H9 (cell line): ENCODE measurements at places on chromosomes 11 and 22.

GRCh38 chr11:33696411-33696810, 4.2 kb downstream of the C11orf91 start:
- DNase-seq: no peak
- peaks cover 5% of the 10 kb centered on the region; the same call in 1 of the 2 replicates for H3K4me1 ChIP-seq
- no peaks in the 10 kb centered on the region for H3K36me3 ChIP-seq

DNA sequence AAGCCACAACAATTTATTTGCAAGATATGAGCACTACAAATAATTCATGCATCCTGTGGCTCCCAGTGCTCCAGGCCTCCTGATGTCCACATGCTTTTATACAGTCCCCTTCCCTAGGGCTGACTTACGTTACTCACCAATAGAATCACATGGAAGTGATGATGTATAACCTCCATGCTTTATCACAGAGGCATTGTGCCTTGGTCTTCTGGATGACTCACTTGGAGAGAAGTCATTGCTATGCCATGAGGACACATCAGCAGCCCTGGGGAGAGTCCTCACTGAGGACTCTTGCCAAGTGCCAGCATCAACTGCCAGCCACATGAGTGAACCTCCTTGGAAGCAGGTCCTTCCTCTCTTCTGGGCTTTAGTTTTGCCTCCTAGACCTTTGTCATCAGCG, 22.0 kb upstream of the IGSF9B start:
- H3K4me3 ChIP-seq: no peak overlapping the region
- H3K27ac ChIP-seq: no peak overlapping the region
- no peaks in the 10 kb centered on the region for H3K27me3 ChIP-seq
- no peaks in the 10 kb centered on the region for H3K4me1 ChIP-seq
- no peaks in the 10 kb centered on the region for H3K36me3 ChIP-seq

GRCh38 chr11:1830322-1831223, 4.2 kb upstream of the SYT8 start:
- DNase-seq: no peak

- peak overlapping the region; percentile 86 for H3K4me3 ChIP-seq
- H3K27ac ChIP-seq: no peak overlapping the region
- H3K27me3 ChIP-seq: peaks cover 97% of the 10 kb centered on the region
- H3K4me1 ChIP-seq: peaks cover 4% of the 10 kb centered on the region; the same call in 1 of the 2 replicates
These were observed 7.1 kb upstream of the FLI1 start for GRCh38 chr11:128686745-128687177.

DNA sequence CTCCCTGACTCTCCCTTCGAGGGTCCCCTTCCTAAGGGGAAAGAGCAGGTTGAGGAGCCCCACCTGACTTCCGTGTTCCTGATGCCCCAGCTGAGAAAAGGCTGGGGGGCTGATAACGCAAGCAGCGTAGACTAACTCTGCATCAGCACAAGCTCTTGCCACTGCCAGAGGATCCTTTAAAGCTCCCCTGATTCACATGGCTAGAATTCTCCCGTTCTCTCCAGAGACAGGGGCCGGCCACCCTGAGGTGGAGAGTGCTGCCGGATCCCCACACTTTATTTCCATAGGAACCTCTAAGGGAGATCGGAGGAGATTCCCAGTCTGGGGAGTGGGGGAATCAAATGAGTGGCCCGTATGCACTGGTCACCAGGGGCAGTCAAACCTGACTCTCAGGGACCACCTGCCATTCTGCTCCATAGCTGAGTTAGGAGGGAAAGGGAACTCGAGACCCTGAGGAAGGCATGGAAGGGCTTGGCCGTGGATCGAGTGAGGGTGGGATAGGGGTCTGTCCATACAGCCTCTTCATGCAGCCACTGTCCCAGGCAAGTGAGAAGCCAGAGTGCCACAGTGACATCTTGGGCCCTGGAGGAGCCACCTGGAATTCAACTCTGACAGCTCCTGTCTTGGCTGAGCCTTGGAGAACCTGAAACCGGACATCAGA, 1.4 kb upstream of the VSIG10L2 start:
- no peaks in the 10 kb centered on the region for H3K27me3 ChIP-seq
- no peak overlapping the region for H3K27ac ChIP-seq
- H3K36me3 ChIP-seq: no peaks in the 10 kb centered on the region
- H3K4me3 ChIP-seq: no peak overlapping the region
- peaks cover 3% of the 10 kb centered on the region; the same call in 1 of the 2 replicates for H3K4me1 ChIP-seq
- no peak for DNase-seq

GRCh38 chr22:20578707-20579106, 71.3 kb downstream of the MED15 start:
- no peaks in the 10 kb centered on the region for H3K27me3 ChIP-seq
- no peak for DNase-seq
- no peak overlapping the region for H3K4me3 ChIP-seq
- H3K4me1 ChIP-seq: no peaks in the 10 kb centered on the region

- peaks cover 15% of the 10 kb centered on the region; the same call in 1 of the 2 replicates for H3K27me3 ChIP-seq
- DNase-seq: no peak
- no peaks in the 10 kb centered on the region for H3K4me1 ChIP-seq
- no peak overlapping the region for H3K27ac ChIP-seq
- no peaks in the 10 kb centered on the region for H3K36me3 ChIP-seq
- H3K4me3 ChIP-seq: no peak overlapping the region
These were observed 30.1 kb downstream of the GGTLC2 start for GRCh38 chr22:22674467-22674866.

GRCh38 chr11:134477486-134477885, 65.4 kb upstream of the B3GAT1 start:
- no peak overlapping the region for H3K27ac ChIP-seq
- H3K4me1 ChIP-seq: peaks cover 6% of the 10 kb centered on the region; the same call in 1 of the 2 replicates
- H3K4me3 ChIP-seq: no peak overlapping the region
- H3K36me3 ChIP-seq: no peaks in the 10 kb centered on the region
- no peaks in the 10 kb centered on the region; the same call in 1 of the 2 replicates for H3K27me3 ChIP-seq
- DNase-seq: peak; percentile 18

GRCh38 chr11:2526808-2527381, 82.1 kb downstream of the KCNQ1 start:
- H3K36me3 ChIP-seq: no peaks in the 10 kb centered on the region; the same call in 2 of the 3 replicates
- no peak overlapping the region for H3K27ac ChIP-seq
- H3K4me1 ChIP-seq: no peaks in the 10 kb centered on the region
- no peak overlapping the region for H3K4me3 ChIP-seq
- DNase-seq: peak; percentile 51
- H3K27me3 ChIP-seq: no peaks in the 10 kb centered on the region; the same call in 1 of the 2 replicates

DNA sequence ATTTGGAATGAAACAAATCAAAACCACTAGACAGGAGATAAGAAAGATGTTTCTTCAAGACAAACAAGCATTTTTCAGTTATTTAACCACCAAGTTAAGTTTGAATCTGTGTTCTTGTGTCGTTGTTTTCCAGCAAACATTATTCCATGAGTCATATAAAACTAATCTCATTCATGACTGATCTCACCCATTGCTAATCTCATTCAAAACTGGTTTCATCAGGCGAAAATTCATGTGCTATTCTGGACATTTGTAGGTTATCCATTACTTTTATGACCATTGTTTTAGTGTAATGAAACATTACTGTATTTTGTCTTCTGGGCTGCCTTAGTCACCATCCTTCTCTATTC, 221.8 kb downstream of the DDX10 start:
- no peak for DNase-seq
- H3K4me3 ChIP-seq: no peak overlapping the region
- no peaks in the 10 kb centered on the region for H3K36me3 ChIP-seq

- peak; percentile 68 for DNase-seq
- H3K27me3 ChIP-seq: no peaks in the 10 kb centered on the region
- H3K4me3 ChIP-seq: no peak overlapping the region; the same call in 1 of the 2 replicates
- H3K4me1 ChIP-seq: no peaks in the 10 kb centered on the region; the same call in 1 of the 2 replicates
These were observed 14.0 kb downstream of the NOX4 start for GRCh38 chr11:89477175-89477574.

GRCh38 chr11:117816846-117817367, 7.6 kb downstream of the FXYD2 start:
- no peaks in the 10 kb centered on the region for H3K27me3 ChIP-seq
- H3K4me1 ChIP-seq: no peaks in the 10 kb centered on the region; the same call in 1 of the 2 replicates
- H3K27ac ChIP-seq: no peak overlapping the region
- DNase-seq: no peak
- no peaks in the 10 kb centered on the region for H3K36me3 ChIP-seq

DNA sequence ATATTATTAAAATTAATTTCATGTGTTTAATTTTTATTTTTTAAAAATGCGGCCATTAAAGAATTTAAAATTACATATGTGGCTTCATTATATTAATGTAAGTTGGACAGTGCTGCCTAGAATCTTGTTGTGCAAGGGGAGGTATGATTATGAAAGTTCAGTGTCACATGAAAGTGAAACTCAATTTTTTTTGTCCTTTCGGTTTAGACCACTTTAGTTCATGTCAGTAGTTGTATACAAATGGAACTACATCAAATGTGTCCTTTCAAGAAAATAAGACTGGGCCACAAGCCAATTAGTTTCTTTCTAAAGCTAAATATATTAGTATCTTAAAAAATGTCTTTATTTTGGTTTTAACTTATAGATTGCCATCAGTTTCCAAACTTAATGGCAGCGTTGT, 35.7 kb downstream of the TBCEL start:
- H3K27ac ChIP-seq: no peak overlapping the region
- no peaks in the 10 kb centered on the region for H3K4me1 ChIP-seq
- no peak overlapping the region for H3K4me3 ChIP-seq
- peaks cover 44% of the 10 kb centered on the region for H3K36me3 ChIP-seq
- DNase-seq: no peak

DNA sequence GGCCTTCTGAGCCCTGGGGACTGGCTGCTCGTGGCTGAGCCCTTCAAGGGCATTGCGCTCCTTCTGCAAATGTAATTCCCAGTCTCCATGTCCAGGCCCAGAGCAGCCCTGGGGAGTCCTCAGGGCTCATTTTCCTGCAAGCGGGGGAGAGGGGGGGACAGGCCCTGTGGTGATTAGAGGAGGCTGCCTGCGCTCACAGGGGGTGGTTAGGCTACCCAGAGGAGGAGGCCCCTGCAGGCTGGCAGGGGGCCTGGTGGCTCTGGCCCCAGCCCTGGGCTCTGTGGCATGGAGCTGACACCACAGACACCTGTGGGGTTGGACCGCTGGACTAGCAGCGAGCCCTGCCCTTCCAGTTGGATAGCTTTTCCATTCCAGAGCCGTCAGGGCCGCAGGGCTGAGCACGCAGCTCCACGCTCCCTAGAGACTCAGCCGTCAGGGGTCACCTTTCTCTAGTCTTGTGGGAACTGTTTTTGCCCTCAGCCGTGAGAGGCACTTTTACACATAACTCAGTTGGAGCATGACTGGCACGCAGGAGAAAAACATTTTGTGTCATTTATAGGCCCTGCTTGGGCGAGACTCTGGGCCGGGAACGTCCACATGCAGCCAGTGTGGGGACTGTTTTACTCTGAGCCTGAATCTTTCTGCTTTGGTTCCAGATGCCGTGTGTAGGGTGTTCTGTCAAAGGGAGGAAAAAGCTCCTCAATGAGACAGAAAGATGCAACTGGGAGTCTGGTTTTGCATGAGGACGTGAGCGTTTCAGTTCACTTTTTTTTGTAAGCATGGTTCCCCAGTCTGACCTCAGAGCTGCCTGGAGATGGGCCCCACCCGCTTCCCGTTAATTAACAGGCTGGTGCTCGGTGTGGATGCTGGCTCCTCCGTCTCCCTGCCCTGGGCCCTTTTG, 58.1 kb downstream of the LRP5 start:
- DNase-seq: no peak
- H3K36me3 ChIP-seq: peaks cover 27% of the 10 kb centered on the region; the same call in 2 of the 3 replicates
- H3K4me3 ChIP-seq: no peak overlapping the region
- no peaks in the 10 kb centered on the region for H3K27me3 ChIP-seq

GRCh38 chr22:37069319-37069718, 17.8 kb downstream of the KCTD17 start:
- H3K4me1 ChIP-seq: no peaks in the 10 kb centered on the region
- H3K4me3 ChIP-seq: no peak overlapping the region; the same call in 1 of the 2 replicates
- H3K36me3 ChIP-seq: peaks cover 2% of the 10 kb centered on the region; the same call in 2 of the 3 replicates
- H3K27me3 ChIP-seq: peaks cover 16% of the 10 kb centered on the region
- DNase-seq: no peak

DNA sequence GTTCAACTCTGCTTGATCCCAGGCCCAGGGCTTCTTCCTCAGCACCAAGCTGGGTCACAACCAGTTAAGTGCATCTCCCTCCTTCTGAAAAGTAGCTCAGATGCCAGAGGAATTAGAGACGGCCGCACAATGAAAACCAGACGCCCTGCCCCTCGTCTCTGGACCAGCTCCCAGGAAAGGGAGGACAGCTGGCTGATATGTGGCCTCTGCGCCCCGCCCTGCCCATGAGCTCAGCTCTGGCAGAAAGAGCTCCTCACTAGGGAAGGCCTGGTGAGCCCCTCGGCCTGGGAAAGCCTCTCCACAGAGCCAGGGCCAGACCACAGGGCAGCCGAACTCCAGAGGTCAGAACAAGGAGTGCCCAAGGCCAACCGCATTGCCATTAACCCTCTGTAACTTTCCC, 18.1 kb upstream of the SCGB1A1 start:
- H3K27me3 ChIP-seq: no peaks in the 10 kb centered on the region
- H3K27ac ChIP-seq: no peak overlapping the region
- no peaks in the 10 kb centered on the region for H3K36me3 ChIP-seq
- no peaks in the 10 kb centered on the region; the same call in 1 of the 2 replicates for H3K4me1 ChIP-seq
- H3K4me3 ChIP-seq: no peak overlapping the region
- DNase-seq: no peak

- DNase-seq: no peak
- H3K4me1 ChIP-seq: peaks cover 2% of the 10 kb centered on the region; the same call in 1 of the 2 replicates
- H3K27ac ChIP-seq: no peak overlapping the region
- no peaks in the 10 kb centered on the region for H3K27me3 ChIP-seq
These were observed 143.0 kb downstream of the ELP4 start for GRCh38 chr11:31652528-31652927.

GRCh38 chr22:44181033-44181911, 547 bp downstream of the PARVG start:
- H3K4me3 ChIP-seq: no peak overlapping the region
- no peaks in the 10 kb centered on the region for H3K36me3 ChIP-seq
- no peak overlapping the region for H3K27ac ChIP-seq
- no peaks in the 10 kb centered on the region for H3K4me1 ChIP-seq
- no peak for DNase-seq
- no peaks in the 10 kb centered on the region for H3K27me3 ChIP-seq
